ENCODE measurements at places on chromosomes 5 and 9. TPM values are rescaled to one million over a fixed set of nuclear protein-coding genes. Genes with fewer than 3 reads are reported as not detected.

CCL21 gene
- total RNA-seq = not detected

WNK2 gene
- total RNA-seq = 0.34 TPM

MVB12B gene
- total RNA-seq = 2.0 TPM

MUSK gene
- not detected for total RNA-seq

MARCOL gene
- not detected for total RNA-seq

PHYHD1 gene
- 1.3 TPM for total RNA-seq

WDR36 gene
- total RNA-seq = 69.4 TPM

Measured in nasal cavity respiratory epithelium epithelial cell of viscerocranial mucosa (primary cell).